NCI-H2171 (cell line): ENCODE measurements at places on chromosomes 5 and 9.

DNA sequence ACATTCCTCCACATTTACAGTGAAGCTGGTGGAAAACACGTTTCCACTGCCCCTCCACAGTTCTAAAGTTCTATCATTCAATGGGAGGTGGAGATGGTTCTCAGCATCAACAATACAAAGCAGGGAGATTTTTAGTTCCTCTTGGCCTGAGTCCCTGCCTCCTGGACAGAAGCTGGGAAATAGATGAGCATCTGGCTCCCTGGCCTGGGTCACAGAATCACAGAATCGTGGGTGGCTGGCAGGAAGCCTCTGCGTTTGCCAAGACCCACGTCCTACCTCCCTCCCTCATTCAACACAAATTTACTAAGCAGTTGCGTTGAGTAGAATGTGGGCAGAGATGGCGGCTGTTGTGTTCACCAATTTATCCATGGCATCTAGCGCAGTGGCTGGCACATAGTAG, 5.2 kb upstream of the PPARGC1B start:
- no peak for DNase-seq

GRCh38 chr9:95436416-95436815, 80.4 kb downstream of the PTCH1 start:
- no peak for DNase-seq

GRCh38 chr9:136526625-136527066, 19.2 kb downstream of the NOTCH1 start:
- no peak for DNase-seq

DNA sequence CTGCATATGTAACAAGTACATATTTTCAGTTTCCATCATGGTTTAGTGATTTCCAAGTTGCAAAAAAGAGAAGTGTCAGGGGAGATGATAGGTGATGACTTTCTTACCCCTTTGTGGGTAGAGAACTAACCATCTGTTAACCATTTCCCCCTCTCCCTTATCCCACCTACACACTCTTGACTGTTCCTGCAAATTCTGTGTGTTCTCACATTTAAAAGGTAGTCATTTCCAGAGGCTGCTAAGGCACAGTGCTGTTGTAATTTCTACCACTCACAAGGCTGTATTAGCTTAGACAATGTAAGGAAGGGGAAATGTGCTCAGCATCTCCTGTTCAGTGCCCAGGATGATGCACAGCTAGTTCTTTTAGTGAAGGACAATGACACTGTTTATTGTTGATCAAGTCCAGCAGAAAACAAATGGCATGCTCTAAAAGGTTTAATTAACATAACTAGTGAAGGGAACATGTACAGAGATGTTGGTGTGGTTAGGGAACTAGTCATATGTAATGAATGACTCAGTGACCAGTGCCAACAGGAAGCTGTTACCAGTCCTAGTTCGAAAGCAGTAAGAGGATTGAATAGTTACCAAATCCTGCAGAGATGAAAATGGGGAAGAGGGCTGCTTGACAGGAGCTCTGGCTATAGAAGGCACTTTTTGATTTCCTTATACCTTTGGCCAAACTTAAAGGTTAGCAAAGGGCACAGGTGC, 165.1 kb downstream of the PLK2 start:
- DNase-seq, result no peak

DNA sequence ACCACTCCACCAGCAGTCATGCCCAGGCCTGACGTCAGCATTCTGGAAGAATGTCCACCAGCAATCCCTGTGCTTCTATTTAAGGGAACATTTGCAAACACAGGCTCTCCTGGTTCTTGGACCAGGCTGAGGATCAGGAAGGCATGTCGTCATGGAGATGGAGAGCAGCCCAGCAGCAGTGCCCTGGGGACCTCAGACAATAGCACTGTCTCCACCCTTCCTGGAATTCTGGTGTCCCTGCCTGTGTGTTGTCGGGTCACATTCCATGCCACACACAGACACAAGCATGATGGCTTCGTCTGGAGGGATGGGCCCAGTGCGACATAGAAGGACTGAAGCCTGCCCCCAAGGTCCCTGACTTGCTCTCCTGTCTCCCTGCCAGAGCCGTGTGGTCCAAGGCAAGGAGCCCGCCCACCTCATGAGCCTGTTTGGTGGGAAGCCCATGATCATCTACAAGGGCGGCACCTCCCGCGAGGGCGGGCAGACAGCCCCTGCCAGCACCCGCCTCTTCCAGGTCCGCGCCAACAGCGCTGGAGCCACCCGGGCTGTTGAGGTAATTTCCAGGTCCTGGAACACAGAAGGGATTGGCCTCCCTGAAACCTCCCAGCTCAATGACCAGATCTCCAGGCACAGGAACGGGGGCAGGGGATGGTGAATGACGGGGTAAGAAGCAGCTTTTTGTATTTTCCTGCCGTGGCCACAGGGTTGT, 43.8 kb downstream of the STOM start:
- DNase-seq, result no peak

- DNase-seq, result no peak
Observed at GRCh38 chr5:40291338-40291737, 388.4 kb upstream of the PTGER4 start.

DNA sequence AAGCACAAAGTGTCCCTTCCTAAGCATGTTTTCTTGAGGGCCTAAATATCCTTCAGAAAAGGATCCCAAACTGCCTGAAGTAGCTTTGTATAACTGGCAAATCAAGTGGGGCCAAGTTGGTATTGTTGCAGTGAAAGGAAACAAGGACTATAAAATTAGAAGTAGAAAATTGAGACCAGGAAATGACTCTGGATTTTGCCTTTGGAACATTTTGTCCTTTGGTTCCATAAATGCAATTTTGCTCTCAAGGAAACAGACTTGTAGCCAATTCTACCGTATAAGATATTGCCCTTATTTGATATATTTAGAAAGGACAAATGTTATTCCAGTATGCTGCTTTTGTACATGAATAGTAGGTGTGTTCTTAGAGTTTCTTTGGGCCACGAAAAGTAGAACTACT, 34.4 kb downstream of the RABGAP1 start:
- no peak for DNase-seq

DNA sequence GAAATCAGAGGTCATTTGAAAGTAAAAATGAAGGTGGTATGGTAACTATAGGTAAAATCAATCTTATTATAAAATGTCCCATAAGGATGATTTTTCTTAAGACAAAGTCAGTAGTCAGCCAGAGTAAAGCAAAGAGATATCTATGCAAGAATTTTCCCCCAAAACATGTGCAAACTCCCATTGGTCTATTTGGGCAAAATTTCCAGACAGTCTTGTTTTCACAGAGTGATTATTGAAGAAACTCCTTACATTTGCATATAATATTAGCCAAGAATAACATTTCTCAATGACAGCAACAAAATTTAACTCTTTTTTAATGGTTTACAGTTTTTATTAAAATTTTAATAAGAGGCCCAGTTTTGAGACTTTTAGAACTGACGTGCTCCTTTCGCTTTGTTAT, 406.1 kb upstream of the GRAMD2B start:
- DNase-seq, result no peak
